ENCODE measurements at places on chromosomes 6 and 20. TPM values are rescaled to one million over a fixed set of nuclear protein-coding genes. Genes with fewer than 3 reads are reported as not detected.

TGM3 gene
- total RNA-seq, result not detected

PRELID3B gene
- total RNA-seq, result 79.3 TPM

DNA sequence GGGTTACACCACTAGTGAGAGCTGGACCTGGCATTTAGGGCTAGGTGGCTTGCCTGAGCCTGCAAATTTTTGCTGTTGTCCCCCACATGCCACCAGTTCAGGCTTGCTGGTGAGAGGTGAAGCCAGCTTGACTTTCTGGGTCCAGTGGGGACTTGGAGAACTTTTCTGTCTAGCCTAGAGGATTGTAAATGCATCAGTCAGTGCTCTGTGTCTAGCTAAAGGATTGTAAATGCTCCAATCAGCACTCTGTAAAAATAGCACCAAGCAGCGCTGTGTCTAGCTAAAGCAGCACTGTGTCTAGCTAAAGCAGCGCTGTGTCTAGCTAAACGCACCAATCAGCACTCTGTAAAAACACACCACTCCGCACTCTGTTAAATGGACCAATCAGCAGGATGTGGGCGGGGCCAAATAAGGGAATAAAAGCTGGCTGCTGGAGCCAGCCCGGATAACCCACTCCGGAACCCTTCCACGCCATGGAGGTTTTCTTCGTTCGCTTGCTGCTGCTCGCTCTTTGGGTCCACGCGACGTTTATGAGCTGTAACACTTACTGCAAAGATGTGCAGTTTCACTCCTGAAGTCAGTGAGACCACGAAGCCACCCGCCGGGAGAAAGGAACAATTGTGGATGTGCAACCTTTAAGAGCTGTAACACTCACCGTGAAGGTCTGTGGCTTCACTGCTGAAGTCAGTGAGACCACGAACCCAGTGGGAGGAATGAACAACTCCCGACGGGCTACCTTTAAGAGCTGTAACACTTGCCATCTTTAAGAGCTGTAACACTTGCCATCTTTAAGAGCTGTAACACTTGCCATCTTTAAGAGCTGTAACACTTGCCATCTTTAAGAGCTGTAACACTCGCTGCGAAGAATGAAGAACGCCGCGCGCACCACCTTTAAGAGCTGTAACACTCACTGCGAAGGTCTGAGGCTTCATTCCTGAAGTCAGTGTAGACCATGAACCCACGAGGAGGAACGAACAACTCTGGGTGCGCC lies 27.3 kb downstream of the GMPR start:
- DNase-seq, result no peak

VNN1 gene
- total RNA-seq, result 0.21 TPM

- DNase-seq, result no peak
Observed at GRCh38 chr6:157092736-157093135, 230.6 kb downstream of the TMEM242 start.

DNA sequence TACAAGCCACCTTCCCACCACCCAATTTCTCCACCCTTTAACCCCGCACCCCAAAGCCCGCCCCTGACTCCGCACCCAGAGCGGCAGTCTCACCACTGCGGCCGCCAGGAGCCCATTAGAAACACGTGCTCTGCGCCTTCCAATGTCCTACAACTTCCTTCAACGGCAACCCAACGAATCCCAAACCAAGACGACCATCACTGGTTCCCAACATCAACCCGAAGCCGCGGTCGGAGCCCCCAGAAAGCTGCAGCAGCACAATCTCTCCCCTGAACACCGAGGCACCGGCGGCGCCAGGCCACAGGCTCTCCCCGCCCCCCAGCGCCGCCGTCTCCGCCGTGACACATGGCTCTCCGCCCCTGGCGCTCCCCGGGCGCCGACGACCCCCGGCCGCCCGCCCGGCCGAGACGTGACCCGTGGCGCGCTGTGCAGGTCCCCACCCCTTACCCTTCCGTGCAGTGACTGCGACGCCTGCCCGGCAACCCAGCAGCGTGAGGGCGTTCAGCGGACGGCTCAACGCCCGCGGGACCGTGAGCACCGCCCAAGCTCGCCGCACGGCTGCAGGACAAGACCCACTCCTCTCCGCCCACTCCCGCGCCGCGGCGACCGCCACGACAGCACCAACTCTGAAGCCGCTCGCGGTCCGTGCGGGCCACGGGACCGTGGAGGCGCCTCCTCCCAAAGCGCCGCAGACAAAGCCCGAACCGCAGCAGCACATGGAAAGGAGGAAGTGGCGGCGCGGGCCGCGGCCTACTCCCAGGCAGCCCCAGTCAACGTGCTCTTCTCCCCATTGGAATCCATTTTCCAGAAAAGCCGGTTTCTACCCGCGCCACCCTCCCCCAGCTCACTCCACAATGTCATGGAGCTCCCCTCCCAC lies 551 bp downstream of the SYNCRIP start:
- DNase-seq, result no peak

BMP6 gene
- total RNA-seq, result 0.89 TPM

GRCh38 chr20:10720565-10720964 lies 46.8 kb upstream of the JAG1 start:
- no peak for DNase-seq

- DNase-seq, result no peak
Observed at GRCh38 chr20:44010162-44010704, 95.6 kb downstream of the TOX2 start.

DNA sequence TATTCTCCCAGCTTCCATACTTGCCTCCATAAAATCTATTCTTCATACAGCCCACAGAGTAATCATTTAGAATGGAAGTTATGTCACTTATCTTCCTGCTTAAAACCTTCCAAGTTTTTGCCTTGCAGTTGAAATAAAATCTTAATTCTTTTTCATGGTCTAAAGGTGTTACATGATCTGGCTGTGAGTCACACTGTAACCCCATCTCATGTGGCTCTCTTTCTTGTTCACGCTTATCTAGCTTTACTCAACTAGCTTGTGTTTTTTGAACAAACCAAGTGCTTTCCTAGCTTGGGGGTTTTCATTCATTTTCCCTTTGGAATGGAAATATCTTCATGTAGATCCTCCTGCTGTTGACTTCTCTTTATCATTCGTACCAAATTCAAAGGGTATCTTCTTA lies 23.6 kb upstream of the THEMIS start:
- no peak for DNase-seq

NNAT gene
- 20.3 TPM for total RNA-seq

AGER gene
- total RNA-seq, result 2.7 TPM

DNA sequence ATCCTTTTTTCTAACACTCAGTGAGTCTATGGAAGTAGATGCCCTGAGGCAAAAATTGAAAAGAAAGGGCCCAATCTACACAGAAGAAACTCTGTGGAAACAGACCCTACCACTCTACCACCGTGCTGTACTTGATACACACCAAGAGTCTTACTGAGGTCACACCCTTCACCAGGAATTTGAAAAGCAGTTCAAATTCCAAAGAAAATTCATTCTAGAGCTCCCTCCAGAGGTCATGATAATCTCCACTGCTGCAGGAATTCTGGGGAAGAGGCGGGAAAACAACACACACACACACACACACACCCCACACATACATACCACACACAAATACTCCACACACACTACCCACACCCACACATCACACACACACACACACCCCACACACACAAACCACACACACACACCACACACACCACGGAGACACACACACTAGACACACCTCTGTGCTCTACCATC lies 336.8 kb downstream of the HDGFL1 start:
- DNase-seq, result no peak

KCNK16 gene
- not detected for total RNA-seq

SLC22A1 gene
- total RNA-seq, result 0.14 TPM

PXDC1 gene
- total RNA-seq, result 92.4 TPM

DNA sequence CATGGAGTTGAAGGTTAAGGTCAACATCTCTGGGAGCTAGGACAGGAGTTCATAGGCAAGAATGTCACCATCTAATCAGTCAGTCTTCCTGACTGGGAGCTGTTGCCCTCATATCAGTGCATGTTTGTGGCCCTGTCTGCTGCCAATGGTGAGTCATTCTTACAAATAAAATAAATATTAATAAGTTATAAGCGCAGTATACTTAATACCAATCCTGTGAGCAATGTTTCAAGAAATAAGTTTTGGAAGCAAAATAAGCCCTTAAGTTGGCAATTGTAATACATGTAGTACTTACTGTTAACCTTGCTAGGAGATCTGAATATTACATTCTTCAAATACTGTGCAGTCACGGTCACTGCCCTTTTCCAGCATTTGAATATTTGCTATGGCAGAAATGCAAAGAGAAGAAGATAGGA lies 20.2 kb upstream of the MDGA1 start:
- DNase-seq, result no peak

ANKRD6 gene
- total RNA-seq, result 15.4 TPM

GRCh38 chr20:22924949-22925612 lies 110.0 kb upstream of the SSTR4 start:
- no peak for DNase-seq

DNA sequence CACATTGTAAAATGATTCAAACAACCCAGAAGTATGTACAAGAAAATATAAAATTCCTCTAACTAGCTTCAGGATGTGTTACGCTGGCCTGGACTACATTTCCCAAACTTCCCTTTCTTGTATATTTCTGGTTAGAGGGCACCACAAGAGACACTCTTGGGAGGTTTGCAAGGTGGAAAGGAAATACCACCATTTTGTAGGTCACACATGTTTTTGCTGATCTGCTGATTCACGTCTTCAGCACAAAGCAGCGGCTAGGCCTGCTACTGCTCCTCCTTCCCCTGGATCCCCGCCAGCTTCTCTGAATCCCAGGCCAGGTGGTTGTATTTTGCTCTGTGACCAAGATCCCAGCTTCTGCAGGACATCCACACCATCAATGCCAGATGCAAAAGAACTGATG lies 104.2 kb downstream of the AGPAT4 start:
- no peak for DNase-seq

- DNase-seq, result no peak
Observed at GRCh38 chr6:251920-252319, 40.4 kb upstream of the DUSP22 start.

DNA sequence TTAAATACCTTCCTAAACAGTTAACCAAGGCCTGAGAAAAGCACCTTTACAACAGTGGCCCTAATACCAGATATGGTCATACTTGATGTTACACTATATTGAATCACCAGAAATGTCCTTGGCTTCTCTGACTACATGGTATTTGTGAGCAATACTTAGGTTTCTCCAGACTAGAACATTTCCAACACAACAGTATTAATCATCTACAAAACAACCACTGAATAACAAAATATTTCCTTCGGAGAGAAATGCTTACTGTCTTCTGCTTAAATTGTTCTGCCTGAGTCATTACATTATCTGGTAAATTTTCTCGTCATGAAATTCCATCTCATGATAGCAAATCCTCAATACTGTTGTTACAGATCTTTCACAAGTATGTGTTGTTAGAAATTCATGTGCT lies 252.9 kb upstream of the RUNX2 start:
- DNase-seq, result peak; percentile 80

GRCh38 chr6:113995634-113996033 lies 24.7 kb upstream of the HDAC2 start:
- peak; percentile 87 for DNase-seq

GRCh38 chr6:31094389-31094881 lies 17.9 kb downstream of the C6orf15 start:
- DNase-seq, result no peak

GRCh38 chr20:47196091-47197081 lies 160.1 kb downstream of the ZMYND8 start:
- no peak for DNase-seq

DNA sequence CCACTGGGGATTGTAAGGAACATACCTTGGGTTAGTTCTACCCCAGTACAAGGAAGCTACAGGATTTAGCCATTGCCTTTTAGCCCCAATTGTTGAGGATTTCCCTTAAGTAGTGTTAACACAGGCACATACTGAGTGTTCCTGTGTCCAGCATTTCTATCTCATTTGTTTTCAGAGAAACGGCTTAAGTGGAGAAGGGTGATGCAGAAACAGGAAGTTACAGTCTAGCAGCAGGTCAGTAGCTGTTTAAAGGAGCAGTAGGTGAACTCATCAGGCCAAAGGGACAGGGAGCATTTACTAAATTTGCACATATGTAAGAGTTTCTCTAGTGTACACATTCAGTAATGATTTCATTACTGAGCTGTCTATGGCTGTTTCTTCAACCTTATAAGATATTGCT lies 644.2 kb upstream of the GJE1 start:
- DNase-seq, result no peak

- DNase-seq, result no peak
Observed at GRCh38 chr20:10023911-10024310, 10.9 kb upstream of the ANKEF1 start.

- no peak for DNase-seq
Observed at GRCh38 chr6:72133324-72133723, 247.0 kb downstream of the RIMS1 start.

DNA sequence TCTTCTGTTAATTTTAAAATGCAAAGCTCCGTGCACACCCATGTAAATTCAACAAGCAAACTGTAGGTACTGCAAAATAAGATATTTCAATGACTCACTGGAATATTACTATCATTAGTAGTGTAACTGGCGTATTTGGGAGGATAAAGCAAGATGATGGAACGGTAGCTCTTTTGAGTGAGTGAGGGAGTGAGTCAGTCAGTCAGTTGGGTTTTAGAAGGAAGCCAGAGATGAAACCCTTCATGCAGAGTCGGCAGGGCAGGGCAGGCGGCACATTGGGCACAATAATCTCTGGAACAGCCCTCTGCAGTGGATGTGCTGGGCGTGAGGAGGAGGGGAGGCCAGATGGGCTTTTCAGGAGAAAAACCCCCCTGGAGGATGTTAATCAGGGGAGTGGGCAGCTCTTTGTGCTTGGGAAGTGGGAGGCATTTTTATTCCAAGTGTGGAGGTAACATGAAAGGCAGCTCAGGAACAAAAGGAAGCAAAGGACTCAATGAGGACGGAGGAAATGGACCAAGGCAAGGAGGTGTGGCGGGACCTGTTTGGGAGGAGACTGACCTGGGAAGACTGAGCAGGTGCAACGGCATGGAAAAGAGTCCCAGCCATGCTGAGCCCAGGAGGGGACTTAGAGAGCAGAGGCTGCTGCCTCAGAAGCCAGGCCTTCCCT lies 171.2 kb downstream of the ZDHHC14 start:
- no peak for DNase-seq

- DNase-seq, result no peak
Observed at GRCh38 chr20:50613438-50614169, 77.7 kb downstream of the RIPOR3 start.

SALL4 gene
- 4.4 TPM for total RNA-seq

DNA sequence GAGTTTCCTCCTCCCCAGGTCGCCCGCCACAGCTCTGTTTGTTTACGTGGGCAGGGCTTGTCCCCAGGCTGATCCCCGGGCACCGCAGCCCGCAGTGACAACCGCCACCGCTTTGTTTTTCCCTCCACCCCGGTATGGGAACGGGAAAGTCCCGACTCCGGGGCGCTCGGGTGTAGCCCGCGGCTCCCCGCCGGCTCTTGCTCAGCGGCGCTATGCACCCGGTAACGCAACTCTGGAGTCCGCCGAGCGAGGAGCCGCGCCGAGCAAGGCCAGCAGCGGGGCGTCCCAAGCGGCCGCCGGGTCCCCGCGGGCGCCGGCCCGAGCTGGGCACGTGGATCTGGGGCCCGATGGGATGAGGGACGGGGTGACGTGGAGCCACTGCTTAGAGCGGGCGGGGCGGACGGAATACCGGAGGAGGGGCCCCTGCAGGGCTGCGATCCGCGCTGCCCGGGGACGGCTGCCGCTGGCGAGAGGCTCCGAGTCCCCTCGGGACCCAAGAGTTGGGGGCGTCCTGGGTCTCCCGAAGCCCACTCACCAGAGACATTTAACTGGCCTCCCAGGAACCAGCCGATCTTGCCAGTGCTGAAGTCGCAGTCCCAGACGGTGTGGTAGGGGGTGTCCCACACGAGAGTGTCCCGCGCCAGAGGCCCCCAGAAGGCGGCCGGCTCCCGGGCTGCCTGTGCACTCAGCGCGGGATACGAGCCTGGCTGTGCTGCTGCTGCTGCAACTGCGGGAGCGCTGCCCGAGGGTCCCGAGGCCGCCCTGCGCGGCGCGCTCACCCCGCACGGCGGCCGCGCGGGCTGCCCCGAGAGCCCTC lies 497 bp downstream of the ACSS1 start:
- DNase-seq, result no peak
